ENCODE measurements at places on chromosomes 5 and 9.

GRCh38 chr5:94698197-94698596 is 79.7 kb downstream of the SLF1 start:
- no peak for DNase-seq

DNA sequence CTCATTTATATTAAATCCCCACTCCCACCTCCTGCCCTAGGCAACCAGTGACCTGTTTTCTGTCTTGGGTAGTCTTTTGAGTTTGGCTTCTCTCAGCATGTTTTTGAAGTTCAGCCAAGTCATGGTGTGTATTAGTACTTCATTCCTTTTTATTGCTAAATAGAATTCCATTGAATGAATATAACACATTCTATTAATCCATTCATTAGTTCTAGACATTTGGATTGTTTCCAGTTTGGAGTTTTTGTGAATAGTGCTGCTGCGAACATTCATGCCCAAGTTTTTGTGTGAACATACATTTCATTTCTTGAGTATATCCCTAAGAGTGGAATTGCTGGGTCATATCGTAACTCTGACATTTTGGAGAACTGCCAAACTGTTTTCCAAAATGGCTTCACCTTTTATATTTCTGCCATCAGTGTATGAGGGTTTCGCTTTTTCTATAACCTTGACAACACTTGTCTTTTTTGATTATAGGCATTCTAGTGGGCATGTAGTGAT is 2.7 kb downstream of the ZNF346 start:
- DNase-seq, result no peak

DNA sequence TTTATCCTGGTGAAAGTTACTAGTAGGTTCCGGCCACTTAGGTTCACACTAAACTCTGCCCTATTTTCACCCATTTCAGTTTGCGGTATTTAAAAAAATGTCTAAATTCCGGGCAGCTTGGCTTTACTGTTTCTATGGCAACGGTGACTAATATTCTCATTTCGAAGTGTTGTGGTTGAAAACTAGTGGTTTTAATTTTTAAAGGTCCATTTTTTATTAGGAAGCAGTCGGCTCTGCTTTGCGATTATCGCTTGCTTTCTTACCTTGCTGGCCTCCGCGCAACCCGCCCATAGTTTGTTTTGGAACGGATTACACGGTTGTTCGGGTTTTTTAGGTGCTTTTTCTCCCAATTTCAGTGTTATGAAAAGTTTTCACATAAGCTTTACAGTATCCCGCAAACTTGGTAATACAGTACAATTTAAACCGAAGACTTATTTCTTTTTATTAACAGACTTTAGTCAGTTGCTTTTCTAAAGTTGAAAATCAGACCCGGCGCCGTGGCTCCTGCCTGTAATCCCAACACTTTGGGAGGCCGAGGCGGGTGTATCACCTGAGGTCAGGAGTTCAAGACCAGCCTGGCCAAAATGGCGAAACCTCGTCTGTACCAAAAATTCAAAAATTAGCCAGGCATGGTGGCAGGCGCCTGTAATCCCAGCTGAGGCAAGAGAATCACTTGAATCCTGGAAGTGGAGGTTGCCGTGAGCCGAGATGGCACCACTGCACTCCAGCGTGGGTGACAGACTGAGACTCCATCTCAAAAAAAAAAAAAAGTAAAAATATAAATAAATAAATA is 1.6 kb downstream of the KDM4C start:
- DNase-seq, result no peak

DNA sequence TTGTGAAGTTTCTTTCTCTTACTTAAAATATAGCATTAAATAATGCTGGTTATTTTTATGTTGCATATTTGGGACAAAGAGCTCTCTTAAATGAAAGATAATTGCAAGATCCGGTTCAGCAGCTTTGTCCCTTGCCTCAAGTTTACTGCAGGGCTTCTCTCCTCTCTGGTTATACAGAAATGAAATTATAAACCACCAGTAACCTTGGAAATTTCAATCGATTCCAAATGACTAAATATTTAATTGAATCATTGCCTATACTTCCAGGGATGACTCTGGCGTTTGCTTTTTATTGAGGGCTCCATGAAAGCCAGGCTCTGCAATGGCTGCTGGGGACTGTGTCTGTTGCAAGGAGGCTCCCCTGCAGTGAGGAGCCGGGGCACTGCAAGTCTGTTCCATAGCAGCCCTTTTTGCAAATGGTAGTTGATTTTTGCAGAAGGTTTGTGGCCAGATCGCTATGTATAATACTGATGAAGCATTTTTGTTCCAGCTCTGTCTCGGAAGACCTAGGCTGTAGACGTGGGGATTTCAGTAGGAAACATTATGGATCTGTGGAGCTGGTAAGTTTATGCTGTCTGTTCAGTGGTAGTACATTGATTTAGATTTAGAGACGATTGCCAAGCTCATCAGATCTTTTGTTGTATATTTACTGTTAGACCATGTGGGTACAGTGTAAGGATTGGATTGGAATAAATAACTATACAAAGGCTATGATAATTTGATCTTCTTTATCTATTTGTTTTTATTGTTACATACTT is at the start of gene GARNL3:
TSS of gene GARNL3 (plus strand) at position 313 of the 758 bp plus-strand sequence. CDS start at position 417, 104 bp downstream.
- no peak for DNase-seq

DNA sequence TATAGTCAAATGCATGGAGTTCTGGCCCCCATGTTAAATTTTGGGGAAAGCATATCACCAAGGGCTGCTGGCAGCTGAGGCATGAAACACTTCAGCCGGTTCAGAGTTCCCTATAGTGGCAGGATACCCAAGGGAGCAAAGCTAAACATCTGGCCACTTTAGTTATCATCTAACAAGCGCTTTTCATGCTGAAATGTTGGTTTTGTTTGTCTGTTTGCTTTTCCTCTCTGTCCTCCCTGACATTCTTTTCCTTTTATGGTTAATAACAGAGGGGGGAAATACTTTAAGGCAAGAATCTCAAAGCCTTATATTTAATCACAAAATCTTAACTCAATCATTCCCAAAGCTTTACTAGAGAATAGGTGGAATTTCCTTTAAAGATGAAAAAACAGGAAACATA is 11.9 kb downstream of the APBA1 start:
- no peak for DNase-seq
